ENCODE measurements at places on chromosomes 5 and 9.
A peak's percentile ranks its signal among the peaks of the same experiment; 100 is the strongest.

DNA sequence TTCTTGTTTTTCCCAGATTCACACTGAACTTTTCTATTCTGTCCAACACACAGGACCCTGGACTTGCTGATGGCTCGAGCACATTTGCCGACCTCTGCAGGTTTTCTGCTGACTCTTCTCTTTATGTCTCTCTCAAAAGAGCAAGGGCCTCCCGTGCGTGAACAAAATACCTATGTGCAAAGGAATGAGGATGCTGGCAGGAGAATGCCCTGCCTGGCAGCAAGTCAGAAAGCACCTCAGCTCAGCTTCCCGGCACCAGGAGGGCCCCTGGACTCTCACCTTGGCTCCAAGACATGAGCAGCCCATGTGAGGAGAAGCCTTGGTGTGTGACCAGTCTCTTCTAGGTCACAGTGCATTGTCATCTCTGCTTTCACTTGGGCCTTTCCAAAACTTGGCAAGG, 36.1 kb downstream of the PAPPA start:
- DNase-seq, result no peak

DNA sequence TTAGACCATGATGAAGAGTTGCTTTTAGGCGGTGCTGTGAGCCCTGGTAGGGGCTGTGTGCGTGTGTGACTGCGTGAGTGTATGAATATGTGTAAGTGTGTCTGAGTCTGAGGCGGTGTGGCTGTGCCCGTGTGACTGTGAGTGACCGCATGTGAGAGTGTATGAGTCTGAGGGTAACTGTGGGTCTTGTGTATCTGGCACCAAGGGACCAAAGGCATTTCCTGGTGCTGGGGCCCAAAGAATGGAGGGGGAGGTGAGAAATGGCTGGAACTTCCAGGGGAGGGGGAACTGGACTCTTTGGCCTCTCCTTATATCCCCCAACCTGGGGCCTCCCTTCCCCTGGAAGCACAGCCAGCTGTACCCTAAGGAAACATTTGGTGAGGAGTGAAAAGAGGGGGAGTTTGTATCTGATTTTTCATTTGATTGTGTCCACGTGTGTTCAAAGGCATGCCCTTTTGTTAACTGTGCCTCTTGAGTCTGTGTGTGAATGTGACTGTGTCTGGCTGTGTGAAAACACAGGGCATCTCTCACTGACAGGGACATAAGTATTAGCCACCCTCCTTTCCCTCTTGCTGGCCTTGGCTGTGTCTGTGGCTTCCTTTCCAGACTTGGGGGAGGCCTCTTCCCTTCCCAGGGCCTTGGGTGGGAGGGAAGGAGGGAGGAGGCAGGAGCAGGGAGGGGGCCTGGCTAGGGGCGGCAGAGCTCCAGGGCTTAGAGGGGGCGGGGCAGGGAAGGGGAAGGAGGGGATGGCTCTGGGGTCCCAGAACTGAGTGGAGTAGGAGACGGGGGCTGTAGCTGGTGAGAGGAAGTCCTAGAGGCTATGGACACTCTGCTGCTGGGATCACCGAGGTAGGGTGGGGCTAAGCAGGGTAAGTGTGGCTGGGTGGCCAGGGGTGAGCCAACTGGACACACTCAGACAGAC, 1.4 kb downstream of the IL11RA start:
- no peak for DNase-seq

DNA sequence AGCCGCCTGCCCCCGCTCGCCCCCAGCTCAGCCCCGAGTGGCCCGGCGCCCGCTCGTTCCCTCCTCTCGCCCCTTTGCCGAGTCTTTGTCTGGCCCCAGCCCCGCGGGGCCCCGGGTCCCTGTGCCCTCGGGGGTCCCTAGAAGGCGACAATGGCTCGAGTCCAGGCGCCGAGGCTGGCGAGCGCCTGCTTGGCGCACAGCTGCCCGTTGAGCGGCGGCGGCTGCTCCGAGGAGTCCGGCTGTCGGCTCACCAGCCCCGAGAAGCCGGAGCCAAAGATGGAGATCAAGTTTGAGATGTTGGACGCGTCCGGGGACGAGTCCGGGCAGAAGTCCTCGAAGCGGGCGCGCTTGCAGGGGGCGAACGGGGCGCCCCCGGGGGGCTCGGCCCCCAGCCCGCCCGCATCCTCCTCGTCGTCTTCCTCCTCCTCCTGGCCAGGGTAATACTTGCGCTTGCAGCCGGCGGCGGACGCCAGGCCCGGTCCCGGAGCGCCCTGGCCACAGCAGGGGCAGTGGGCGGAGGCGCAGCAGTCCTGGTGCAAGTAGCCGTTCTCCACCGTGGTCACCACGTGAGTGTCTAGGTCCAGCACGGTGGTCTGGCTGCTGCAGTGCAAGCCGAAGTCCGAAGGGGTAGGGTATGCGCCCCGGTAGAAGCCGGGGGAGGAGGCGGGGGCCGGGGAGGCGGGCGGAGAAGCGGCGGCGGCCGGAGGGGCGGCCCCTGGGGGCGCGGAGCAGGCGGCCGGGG, 1.2 kb downstream of the IER5L start:
- DNase-seq, result peak; percentile 43

DNA sequence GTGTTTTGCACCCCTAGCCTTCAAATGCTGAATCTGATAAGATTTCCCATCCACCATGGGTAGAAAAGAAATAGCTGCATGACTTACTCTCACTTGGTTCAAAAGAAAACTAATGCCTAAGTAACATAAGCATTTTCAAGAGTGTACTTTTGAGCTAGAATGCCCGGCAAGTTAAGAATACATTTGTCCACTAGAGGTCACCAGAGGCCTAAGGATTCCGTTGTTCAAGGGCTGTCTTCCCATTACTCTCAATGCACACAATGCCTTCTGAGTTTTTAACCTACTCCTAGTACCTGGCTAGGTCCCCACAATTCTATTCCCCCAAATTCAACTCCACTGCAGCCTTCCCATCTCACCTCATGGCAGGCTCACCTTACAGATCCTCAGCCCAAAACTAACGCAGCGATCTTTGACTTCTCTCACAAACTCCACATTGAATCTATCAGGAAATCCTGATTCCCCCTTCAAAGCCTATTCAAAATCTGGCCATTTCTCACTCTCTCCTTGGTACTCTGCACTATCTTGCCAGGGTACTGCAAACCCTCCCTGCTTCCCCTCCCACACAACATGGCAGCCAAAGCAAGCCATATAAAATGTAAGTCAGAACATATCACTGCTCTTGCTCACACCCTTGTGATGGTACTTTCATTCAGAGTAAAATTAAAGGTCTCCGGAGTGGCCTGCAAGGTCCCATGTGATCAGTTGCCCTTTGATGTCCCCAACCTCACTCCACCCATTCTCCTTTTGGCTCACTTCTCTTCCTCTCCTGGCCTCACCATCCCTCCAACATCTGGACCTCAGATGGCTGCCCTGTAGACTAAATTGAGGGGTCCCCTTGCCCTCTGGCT, 13.4 kb downstream of the OXCT1 start:
- DNase-seq, result peak; percentile 50

GRCh38 chr5:13662626-13663025, 281.9 kb downstream of the DNAH5 start:
- no peak for DNase-seq

GRCh38 chr5:154723740-154724505, 31.3 kb upstream of the LARP1 start:
- DNase-seq, result no peak

DNA sequence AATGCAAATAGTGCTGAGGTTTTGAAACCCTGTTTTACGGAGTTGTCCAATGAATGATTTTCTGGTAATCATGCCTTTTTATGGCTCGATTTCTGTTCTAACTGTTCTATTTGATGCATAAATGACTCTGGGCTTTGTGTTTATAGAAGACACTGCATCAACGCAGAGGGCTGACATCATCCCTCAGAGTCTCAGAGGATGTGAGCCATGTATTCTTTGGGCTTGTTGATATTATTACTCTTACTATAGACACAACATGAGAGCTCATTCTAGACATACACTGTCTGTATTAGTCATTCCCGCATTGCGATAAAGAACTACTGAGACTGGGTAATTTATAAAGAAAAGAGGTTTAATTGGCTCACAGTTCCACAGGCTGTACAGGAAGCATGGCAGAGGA, 31.6 kb downstream of the CDH6 start:
- no peak for DNase-seq

GRCh38 chr9:108994695-108995094, 18.6 kb downstream of the CTNNAL1 start:
- no peak for DNase-seq

DNA sequence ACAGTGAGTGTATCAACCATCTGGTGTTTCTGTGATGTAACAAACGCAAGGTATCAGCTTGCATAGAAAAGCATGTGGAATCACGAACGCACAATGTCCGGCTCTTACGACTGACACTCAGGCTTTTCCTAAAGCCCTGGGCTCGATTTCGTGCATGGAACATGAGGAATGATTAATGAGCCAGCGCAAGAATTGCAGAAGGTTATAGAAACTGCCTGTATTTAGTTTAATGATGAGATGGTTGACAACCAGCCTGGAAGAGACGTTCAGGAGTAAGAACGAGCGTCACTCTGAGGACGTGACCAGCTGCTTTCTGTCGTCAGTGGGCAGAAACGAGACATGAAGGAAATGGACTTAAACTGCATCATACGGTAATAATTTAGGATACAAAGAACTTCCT, 497.6 kb downstream of the IRX1 start:
- no peak for DNase-seq

DNA sequence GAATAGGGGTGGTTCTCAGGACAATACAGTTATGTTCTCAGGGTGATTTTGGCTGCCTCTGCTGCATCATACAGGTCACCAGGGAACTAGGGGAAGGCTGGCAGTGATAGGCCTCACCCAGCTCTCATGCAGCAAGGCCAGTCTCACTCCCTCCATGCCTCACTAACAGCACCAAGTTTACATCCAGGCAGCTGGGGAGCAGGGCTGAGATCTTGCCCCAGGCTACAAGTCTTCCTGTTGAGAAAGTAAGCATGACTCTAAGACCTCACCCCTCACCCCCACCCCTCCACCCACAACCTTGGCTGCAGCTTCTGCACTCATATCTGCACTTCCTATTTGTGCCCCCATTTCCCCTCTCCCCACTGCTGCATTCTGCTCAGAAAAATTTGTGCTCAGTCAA, 481.2 kb downstream of the ACTL7B start:
- no peak for DNase-seq

DNA sequence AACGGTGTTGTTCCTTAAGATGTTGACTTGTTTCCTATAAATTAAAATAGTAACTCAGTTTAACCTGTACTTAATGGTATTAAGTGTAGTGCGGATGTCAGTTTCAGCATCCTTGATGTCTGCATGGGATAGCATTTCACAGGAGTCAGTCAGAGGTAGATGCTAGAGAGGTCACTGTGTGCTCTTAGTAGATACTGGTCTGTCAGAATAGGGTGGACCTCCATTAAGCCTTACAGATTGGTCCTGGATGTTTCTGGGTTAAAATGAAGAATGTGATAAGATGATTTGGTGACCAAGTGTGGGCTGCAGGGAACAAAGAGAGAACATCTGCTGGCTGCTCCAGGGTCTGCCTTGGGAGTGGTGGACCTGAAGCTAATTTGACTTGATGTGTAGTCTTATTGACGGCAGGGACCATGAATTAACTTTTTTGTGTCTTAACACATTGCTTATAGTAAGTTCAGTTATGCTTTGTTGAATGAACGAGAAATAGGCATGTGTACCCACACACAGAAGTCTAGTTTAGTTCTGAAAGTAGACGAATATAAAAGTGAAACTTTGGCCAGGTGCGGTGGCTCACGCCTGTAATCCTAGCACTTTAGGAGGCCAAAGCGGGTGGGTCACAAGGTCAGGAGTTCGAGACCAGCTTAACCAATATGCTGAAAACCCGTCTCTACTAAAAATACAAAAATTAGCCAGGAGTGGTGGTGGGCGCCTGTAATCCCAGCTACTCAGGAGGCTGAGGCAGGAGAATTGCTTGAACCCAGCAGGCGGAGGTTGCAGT, 12.5 kb downstream of the RAB24 start:
- DNase-seq, result no peak

GRCh38 chr5:95365302-95366095, 25.7 kb upstream of the FAM81B start:
- DNase-seq, result no peak

- DNase-seq, result no peak
Measured at GRCh38 chr5:96297290-96297689, 135.8 kb downstream of the PCSK1 start.

- no peak for DNase-seq
Measured at GRCh38 chr9:111803924-111804323, 9.2 kb upstream of the SHOC1 start.

- no peak for DNase-seq
Measured at GRCh38 chr5:106140101-106140500, 1530.6 kb downstream of the EFNA5 start.

DNA sequence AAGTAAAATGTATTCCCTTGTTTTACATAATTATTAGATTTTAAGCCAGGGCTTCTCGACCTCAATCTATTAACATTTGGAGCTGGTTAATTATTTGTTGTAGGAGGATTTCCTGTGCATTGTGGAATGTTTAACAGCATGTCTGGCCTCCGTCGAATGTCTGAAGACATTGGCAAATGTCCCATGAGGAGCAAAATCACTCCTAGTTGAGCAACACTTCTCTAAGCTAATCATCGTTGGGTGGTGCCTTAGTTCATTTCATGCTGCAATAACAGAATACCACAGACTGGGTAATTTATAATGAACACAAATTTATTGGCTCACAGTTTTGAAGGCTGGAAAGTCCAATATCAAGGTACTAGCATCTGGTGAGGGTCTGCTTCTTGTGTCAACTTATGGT, 13.4 kb upstream of the VPS13A start:
- no peak for DNase-seq

- DNase-seq, result no peak
Measured at GRCh38 chr5:176574297-176574591, 25.1 kb downstream of the CDHR2 start.

GRCh38 chr5:142685418-142686209, at the start of gene FGF1:
Gene FGF1 (minus strand): TSS chr5:142686090. CDS start chr5:142614127, 71,963 bp downstream.
- no peak for DNase-seq

DNA sequence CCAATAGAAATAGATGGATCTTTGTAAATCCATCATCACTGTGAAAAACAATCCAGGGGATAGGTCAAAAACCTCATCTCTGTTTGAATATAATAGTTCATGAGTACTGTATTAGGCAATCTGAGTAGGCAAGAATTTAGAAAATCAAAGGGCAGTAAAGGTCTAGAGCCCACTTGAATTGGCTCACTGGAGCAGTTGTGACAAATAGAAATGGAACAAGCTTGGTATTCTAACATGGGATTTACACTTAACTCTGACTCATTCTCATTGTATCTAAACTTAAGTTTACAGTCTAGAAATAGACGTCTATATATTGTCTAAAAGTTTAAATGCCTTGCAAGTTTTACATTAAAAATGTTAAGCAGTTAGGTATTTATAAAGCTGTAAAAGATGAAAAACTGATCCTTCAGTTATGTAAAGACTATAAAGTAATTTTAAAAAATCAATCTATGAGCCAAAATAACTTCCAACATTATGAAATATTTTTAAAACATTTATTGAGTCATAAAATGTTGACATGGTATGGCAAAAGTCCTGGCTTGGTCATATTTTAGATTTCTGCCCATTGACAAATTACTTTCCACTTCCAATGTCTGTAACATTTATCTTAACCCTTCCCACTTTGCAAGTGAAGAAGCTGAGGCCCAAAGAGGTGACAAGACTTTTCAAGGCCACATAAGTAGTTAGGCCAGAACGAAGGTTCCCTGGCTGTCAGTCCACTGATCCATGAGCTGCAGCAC, 203.7 kb upstream of the NREP start:
- no peak for DNase-seq
